HFFc6 (cell line): ENCODE measurements at places on chromosomes 16 and 17. TPM values are rescaled to one million over a fixed set of nuclear protein-coding genes. Genes with fewer than 3 reads are reported as not detected.
A peak's percentile ranks its signal among the peaks of the same experiment; 100 is the strongest.

GRCh38 chr16:56684926-56685590, 2.8 kb downstream of the MT1X start:
- no peak overlapping the region for H3K4me3 ChIP-seq
- H3K27ac ChIP-seq, result no peak overlapping the region
- peaks cover 41% of the 10 kb centered on the region for H3K4me1 ChIP-seq
- no peak for DNase-seq

- DNase-seq, result no peak
- H3K4me1 ChIP-seq, result peaks cover 8% of the 10 kb centered on the region; the same call in 1 of the 2 replicates
- H3K27me3 ChIP-seq, result peaks cover 2% of the 10 kb centered on the region
These were observed 65.2 kb downstream of the NUP88 start for GRCh38 chr17:5354310-5354709.

GRCh38 chr16:2897110-2897509, 14.1 kb downstream of the FLYWCH2 start:
- no peak overlapping the region for H3K4me3 ChIP-seq
- no peaks in the 10 kb centered on the region; the same call in 1 of the 2 replicates for H3K4me1 ChIP-seq
- no peaks in the 10 kb centered on the region for H3K36me3 ChIP-seq
- no peak overlapping the region for H3K27ac ChIP-seq
- no peak for DNase-seq
- no peaks in the 10 kb centered on the region; the same call in 1 of the 2 replicates for H3K27me3 ChIP-seq

DNA sequence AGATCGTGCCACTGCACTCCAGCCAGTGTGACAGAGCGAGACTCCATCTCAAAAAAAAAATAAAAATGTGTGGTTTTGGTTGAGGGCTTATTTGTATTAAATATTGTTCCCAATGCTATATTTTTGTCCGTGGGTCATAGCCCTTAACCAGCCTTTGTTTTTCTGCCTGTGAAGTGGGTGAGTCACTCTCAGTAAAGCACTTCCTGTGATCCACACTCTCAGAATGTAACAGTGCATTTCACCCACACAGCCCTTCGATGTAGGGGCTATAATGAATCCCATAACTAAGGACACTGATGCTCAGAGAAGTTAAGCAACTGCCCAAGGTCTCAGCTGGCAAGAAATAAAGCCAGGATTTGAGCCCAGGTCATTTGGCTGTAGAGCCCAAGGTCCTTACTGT, 34.7 kb upstream of the POLR3E start:
- H3K27ac ChIP-seq, result no peak overlapping the region; the same call in 1 of the 2 replicates
- H3K4me3 ChIP-seq, result no peak overlapping the region
- peaks cover 26% of the 10 kb centered on the region for H3K4me1 ChIP-seq
- no peaks in the 10 kb centered on the region; the same call in none of the 2 replicates for H3K27me3 ChIP-seq

GRCh38 chr17:34579017-34579946, at the start of gene TMEM132E:
Gene TMEM132E (plus strand): TSS chr17:34579582. CDS start chr17:34581077, 1,495 bp downstream.
- H3K4me1 ChIP-seq, result no peaks in the 10 kb centered on the region
- no peaks in the 10 kb centered on the region for H3K36me3 ChIP-seq
- H3K27me3 ChIP-seq, result peaks cover 44% of the 10 kb centered on the region
- no peak for DNase-seq

DNA sequence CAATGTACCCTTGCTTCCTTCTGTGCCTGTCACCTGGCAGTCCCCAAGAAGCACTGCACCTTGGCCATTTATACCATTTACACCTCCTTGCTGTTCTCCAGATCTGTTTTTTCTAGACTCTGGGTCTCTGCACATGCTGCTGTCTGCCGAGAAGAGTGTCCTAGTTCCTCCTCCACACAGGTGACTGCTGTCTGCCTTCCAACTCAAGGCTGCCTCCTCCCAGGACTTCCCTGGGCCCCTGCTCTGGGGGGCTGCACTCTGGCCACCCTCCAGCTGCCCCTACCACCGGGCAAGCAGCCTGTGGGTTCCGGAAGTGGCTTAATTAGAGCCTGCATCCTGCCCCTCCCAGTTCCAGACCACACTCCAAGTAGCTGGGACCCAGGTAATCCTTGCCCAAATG, 5.7 kb upstream of the LIMD2 start:
- no peak overlapping the region for H3K27ac ChIP-seq
- H3K36me3 ChIP-seq, result peaks cover 22% of the 10 kb centered on the region; the same call in 1 of the 2 replicates
- H3K27me3 ChIP-seq, result peaks cover 2% of the 10 kb centered on the region; the same call in 1 of the 2 replicates
- DNase-seq, result no peak
- no peaks in the 10 kb centered on the region for H3K4me1 ChIP-seq

DNA sequence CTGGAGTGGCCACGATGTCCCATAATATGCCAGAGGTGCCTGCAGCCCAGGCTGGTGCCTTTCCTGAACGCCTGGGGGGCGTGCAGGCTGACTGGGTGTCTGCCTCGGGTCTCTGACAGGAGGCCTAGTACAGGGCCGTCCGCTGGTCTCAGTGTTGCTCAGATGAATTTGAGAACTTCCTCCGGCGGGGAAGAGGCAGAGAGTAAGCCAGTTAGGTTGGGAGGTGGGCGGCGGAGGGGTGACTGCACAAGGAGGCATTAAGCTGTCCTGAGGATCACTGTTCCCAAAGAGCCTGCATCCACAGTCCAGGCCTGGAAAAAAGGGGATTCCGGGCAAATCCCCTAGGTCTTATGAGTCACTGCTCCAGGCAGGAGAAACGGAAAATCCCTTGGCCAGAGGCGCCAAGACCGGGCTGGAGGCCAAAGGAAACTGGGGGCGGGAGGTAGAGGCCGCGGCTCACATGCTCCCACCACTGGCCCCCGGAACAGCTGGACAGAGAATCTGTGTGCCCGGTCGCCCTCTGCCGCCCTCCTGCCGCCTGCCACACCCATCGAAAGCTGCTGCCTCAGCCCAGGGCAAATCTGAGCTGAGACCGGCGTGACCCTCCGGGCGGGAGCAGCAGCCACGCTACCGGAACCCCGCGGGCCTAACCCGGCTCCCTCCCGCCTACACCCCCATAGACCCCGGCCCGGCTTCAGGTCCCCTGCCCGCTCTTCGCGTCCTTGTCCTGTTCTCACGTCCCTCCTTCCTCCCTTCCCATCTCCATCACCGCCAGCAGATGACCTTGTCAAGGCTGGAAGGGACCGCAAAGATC, 1.2 kb downstream of the TRIM47 start:
- H3K36me3 ChIP-seq, result no peaks in the 10 kb centered on the region
- DNase-seq, result peak; percentile 86
- peaks cover 9% of the 10 kb centered on the region for H3K27me3 ChIP-seq

GRCh38 chr16:51845586-51846305, 694.7 kb upstream of the SALL1 start:
- no peak overlapping the region for H3K4me3 ChIP-seq
- DNase-seq, result no peak
- H3K27ac ChIP-seq, result no peak overlapping the region
- H3K36me3 ChIP-seq, result no peaks in the 10 kb centered on the region
- peaks cover 10% of the 10 kb centered on the region; the same call in 1 of the 2 replicates for H3K4me1 ChIP-seq
- no peaks in the 10 kb centered on the region; the same call in 1 of the 2 replicates for H3K27me3 ChIP-seq

GRCh38 chr17:60900688-60901087, 223.0 kb downstream of the BCAS3 start:
- H3K27ac ChIP-seq, result peak overlapping the region; percentile 68; the same call in 1 of the 2 replicates
- peaks cover 16% of the 10 kb centered on the region for H3K36me3 ChIP-seq
- DNase-seq, result no peak
- no peaks in the 10 kb centered on the region for H3K27me3 ChIP-seq

DNA sequence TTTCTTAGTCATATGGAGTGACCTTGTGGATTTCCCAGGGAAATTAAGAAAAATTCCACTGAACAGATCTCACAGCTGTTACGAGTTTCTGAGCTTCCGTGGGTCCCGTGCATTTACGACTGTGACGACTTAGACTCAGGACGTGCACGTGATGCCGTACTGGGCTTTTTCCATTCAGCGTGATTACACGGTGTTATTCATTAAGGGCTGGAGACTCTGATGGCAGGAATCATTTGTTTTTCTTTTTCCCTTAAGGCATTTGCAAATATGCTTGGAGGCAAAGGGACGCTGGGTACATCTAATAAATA, 57.2 kb downstream of the TBC1D16 start:
- no peak for DNase-seq
- H3K4me3 ChIP-seq, result no peak overlapping the region
- H3K4me1 ChIP-seq, result peaks cover 9% of the 10 kb centered on the region; the same call in 1 of the 2 replicates

- peak overlapping the region; percentile 80 for H3K4me3 ChIP-seq
- peaks cover 40% of the 10 kb centered on the region for H3K4me1 ChIP-seq
- peak; percentile 43 for DNase-seq
- no peaks in the 10 kb centered on the region; the same call in 1 of the 2 replicates for H3K27me3 ChIP-seq
- H3K27ac ChIP-seq, result peak overlapping the region; percentile 98
These were observed 25.3 kb downstream of the LITAF start for GRCh38 chr16:11561454-11561805.

- H3K27ac ChIP-seq, result no peak overlapping the region
- H3K4me1 ChIP-seq, result peaks cover 12% of the 10 kb centered on the region
- H3K27me3 ChIP-seq, result no peaks in the 10 kb centered on the region; the same call in 1 of the 2 replicates
- H3K4me3 ChIP-seq, result no peak overlapping the region
- no peaks in the 10 kb centered on the region for H3K36me3 ChIP-seq
These were observed 9.1 kb upstream of the SIAH1 start for GRCh38 chr16:48394355-48394703.

- peaks cover 25% of the 10 kb centered on the region for H3K36me3 ChIP-seq
- H3K27me3 ChIP-seq, result peaks cover 5% of the 10 kb centered on the region
- H3K4me1 ChIP-seq, result peaks cover 37% of the 10 kb centered on the region
- no peak overlapping the region for H3K27ac ChIP-seq
These were observed 1.7 kb upstream of the HSBP1 start for GRCh38 chr16:83806036-83806435.

- H3K27ac ChIP-seq, result peak within 1 kb of the TSS; percentile 98
- peaks cover 57% of the 10 kb centered on the region for H3K4me1 ChIP-seq
- peaks cover 3% of the 10 kb centered on the region for H3K27me3 ChIP-seq
- DNase-seq, result peak; percentile 81
- H3K36me3 ChIP-seq, result peaks cover 35% of the 10 kb centered on the region
These were observed at the start of gene CDH11 for GRCh38 chr16:65121870-65122723. Gene CDH11 (minus strand): TSS chr16:65122063. CDS start chr16:65004869, 117,194 bp downstream.

DNA sequence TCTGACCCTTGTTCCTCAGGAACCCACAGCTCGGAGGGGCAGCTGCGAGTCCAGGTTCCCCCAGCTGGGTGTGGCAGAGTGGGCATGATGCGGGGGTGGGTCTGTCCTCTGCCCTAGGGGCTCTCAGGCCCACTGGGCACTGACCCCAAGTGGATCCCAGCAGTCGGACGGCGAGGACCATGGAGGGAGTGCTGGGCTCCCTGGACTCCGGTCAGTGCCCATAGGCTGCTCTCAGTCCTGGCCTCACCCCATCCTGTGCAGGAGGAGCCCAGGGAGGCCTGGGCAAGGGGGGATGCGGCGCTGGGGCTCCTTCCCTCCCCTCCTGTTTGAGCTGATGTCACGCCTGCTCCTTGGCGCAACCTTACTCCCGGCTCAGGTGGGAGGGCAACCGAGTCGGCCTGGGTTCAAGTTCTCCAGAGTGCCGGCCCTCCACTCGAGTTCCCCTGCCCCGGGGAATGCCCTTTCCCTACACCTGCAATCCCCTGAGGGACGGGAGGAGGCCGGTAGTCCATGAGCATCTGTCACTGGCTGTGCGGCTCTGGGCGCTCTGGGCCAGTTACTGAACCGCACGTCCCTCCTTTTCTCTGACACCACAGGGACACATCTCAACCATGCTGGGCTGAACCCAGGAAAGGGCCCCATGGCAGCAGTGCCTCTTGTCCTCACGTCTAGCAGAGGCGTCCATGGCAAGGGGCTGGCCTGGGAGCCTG, 52.6 kb upstream of the ACSF3 start:
- no peak overlapping the region for H3K4me3 ChIP-seq
- H3K27me3 ChIP-seq, result peaks cover 30% of the 10 kb centered on the region
- H3K36me3 ChIP-seq, result no peaks in the 10 kb centered on the region

GRCh38 chr17:10311131-10311530, 61.7 kb downstream of the MYH13 start:
- H3K27ac ChIP-seq, result no peak overlapping the region
- H3K4me1 ChIP-seq, result no peaks in the 10 kb centered on the region
- H3K4me3 ChIP-seq, result no peak overlapping the region
- H3K27me3 ChIP-seq, result peaks cover 9% of the 10 kb centered on the region
- DNase-seq, result no peak
- no peaks in the 10 kb centered on the region for H3K36me3 ChIP-seq

DNA sequence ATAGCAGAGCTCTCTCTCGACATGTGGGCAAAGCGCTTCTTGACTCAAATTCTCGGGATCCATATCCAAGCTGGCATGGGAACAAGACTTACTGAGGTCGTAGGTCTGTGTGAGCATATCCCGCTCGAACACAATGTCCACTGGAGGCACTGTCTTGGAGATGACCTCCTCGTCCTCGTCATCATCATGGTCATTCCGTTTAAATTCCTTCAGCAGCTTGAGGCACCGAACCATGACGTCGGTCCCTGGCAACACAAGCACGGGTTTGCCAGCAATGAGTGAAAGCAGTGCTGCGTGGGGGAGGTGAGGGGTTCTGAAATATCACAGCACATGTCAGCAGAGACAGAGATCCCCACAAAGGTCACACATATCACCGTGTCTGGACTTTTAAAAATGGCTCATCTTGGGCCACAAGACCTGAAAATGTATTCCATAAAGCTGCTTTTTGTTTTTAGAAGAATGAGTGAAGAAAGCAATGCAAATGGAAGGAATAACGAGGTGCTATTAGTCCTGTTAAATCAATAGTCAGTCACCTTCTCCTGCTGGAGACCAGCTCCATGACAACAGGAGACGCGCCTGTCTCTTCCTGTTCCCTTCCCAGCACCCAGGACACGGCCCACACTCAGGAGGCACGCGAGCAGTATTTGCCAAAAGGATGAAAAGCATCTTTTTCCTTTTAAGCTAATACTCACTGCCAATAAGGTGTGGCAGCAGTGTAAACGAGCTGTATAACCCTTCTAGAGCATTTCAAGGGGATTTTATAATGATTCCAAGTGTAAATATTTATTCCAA, 37.9 kb downstream of the GTF3C1 start:
- H3K27ac ChIP-seq, result no peak overlapping the region
- H3K36me3 ChIP-seq, result peaks cover 59% of the 10 kb centered on the region
- no peaks in the 10 kb centered on the region; the same call in 1 of the 2 replicates for H3K27me3 ChIP-seq
- H3K4me3 ChIP-seq, result no peak overlapping the region
- no peaks in the 10 kb centered on the region for H3K4me1 ChIP-seq
- no peak for DNase-seq

DNA sequence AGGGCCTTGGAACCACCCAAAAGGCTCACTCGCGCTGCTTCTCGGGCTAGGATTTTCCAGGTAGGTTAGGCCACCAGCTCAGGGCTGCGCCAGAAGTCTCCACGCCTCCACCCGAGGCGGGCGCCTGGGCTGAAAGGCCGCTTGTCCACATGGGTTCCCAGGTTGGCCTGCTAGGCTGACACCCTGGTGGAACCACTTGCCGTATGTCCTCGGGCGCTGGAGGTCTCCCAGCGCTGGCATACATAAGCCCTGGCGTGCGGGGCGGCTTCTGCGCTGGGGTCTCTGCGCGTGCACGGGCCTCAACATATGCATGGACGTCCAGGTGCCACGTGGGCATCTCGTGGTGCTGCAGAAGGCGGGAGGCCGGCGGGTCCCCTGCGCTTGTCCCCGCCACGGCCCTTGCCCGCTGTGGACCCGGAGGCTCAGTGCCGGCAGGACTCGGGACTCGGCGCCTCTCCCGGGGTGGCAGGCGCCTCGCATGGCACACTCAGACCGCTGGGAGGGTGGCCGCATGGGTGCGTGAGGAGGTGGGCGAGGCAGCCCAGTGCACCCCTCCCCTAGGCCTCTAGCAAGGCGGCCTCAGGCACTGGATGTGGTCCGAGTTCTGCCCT, 47.2 kb upstream of the ZNF629 start:
- H3K36me3 ChIP-seq, result no peaks in the 10 kb centered on the region
- no peak overlapping the region for H3K27ac ChIP-seq
- H3K4me1 ChIP-seq, result peaks cover 9% of the 10 kb centered on the region
- no peak overlapping the region for H3K4me3 ChIP-seq

The DNAH17 gene
- total RNA-seq, result not detected in 3 replicates

The CLEC18A gene
- 0.14 TPM in 1 of 3 replicates, not detected in the others for total RNA-seq

The SULT1A4 gene
- 0.38 to 0.97 TPM (median 0.58 TPM) in 3 replicates for total RNA-seq

The C17orf78 gene
- total RNA-seq, result not detected in 2 replicates

The OSGIN1 gene
- total RNA-seq, result 4.2 to 7.8 TPM (median 4.7 TPM) in 3 replicates

The CTRL gene
- total RNA-seq, result 0.25 to 1.8 TPM (median 0.99 TPM) in 3 replicates

The OR4D2 gene
- total RNA-seq, result not detected in 3 replicates
